ENCODE measurements at places on chromosomes 16 and 17.

- DNase-seq = no peak
These were observed 3.3 kb downstream of the ANKS4B start for GRCh38 chr16:21236831-21237230.

- peak; percentile 28 for DNase-seq
These were observed at the start of gene FOXF1 for GRCh38 chr16:86510465-86511261. TSS of gene FOXF1 (plus strand) at chr16:86510527. CDS start at chr16:86510570, 43 bp downstream.

GRCh38 chr17:37054894-37055293, 106.1 kb downstream of the AATF start:
- no peak for DNase-seq

- no peak for DNase-seq
These were observed 41.8 kb downstream of the GAS7 start for GRCh38 chr17:10156599-10156947.

GRCh38 chr17:74639704-74640151, 16.2 kb upstream of the CD300E start:
- DNase-seq = no peak

GRCh38 chr17:5837055-5837491, 233.1 kb upstream of the WSCD1 start:
- DNase-seq = peak; percentile 67

DNA sequence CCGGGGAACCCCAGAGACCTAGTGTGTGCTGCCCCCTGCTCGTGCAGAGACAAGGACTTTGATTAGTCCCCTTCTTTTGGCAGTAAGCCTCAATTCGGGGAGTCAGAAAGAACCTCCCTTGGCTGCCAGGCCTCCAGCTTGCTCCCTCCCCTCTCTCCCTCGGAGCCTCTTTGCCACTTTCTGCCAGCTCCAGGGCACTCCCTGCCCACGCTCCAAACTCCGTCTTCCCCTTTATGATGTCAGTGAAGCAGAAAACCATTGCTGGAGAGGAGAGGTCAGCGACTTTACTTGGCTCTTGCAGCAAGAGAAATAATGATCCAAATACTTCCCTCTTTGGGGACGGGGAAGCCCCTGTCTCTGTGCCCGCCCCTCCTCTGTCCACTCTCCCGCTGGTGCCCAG, 28.1 kb downstream of the TTYH2 start:
- no peak for DNase-seq

DNA sequence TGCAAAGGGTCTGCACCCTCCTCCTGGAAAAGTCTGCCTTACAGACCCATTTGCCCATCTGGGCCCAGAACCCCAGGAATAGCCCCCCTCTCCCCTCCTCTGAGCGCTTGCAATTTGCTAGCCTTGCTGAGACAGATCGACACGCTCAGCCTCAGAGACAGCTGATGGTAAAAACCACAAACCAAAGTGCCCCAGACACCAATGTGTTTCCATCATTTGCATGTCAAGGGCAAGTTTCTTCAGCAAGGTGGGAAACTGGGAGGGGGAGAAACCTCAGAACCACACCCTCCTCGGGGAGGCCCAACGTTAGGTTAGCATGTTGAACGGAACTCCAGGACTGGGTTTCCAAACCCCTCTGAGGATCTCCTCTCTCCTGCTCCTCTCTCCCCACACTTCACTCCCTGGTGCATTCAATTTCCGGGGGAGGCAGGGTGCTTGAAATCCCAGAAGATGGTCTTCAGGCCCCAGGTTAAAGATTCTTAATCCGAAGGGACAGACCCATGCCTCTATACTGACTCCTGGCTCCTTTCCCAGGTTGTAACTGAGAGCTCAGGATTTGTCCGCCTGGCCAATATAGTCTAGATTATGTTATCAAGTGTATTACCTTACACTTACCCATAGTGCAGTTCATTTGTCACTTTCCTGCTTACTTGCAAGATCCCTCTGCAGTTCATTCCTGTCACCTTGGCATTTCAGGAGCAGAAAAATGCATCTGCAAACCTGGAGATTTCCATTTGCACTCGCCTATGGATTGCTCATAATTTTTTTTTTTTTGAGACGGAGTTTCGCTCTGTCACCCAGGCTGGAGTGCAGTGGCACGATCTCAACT, 1.3 kb upstream of the CUEDC1 start:
- DNase-seq = no peak

DNA sequence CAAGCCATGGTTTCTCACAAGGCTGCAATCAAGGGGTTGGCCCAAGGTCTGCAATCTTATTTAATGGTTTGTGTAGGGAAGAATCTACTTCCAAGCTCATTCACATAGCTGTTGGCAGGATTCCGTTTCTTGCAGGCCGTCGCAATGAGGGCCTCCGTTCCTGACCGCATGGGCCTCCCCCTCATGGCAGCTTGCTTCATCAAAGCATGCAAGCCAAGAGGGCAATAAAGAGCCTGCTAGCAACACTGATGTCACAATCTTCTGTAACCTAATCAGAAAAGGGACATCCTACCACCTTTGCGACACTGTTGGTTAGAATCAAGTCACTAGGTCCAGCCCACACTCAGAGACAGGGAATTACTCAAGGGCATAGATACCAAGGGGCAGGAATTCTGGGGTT, 95.5 kb downstream of the CCT6B start:
- no peak for DNase-seq

DNA sequence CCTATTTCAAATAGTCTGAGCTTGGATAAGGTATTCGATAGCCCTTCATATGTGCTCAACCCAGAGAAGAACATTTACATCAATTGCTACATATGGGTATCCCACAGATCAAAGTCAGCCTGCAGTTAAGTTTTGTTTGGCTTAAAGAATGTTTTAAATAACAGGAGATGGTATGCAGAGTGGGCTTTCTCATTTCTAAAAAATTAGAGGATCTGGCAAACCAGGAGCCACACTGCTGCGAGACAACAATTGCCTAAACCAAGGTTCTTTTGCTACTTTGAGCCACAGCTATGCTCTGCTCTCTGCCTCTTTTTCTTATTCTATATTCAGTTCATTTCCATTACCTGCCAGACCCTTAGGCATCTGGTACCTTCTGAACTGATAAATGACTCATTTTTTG, 30.2 kb upstream of the ARHGAP44 start:
- DNase-seq = peak; percentile 56

GRCh38 chr16:22161999-22162655, at the start of gene SDR42E2:
TSS of gene SDR42E2 (plus strand) at chr16:22162506. CDS start at chr16:22165583, 3,077 bp downstream.
- DNase-seq = no peak

- DNase-seq = peak; percentile 16
These were observed 789.9 kb upstream of the KIF2B start for GRCh38 chr17:53032861-53033271.

DNA sequence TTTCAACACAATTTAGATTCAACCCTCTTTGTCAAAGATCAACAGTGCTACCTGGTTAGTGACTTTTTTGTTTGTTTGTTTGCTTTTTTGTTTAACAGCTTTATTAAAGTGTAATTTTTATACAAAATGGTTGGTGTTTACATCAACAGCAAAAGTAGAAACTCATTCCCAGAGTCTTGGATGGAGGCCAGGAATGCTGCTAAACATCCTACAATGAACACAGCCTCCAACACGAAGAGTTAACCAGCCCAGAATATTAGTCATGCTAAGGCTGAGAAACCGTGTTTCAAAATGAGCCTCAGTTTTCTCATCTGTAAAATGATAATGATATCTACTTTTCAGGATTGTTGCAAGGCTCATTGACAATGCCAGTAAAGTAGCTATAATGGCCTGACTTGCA, 211.0 kb upstream of the MAF start:
- peak; percentile 11 for DNase-seq

DNA sequence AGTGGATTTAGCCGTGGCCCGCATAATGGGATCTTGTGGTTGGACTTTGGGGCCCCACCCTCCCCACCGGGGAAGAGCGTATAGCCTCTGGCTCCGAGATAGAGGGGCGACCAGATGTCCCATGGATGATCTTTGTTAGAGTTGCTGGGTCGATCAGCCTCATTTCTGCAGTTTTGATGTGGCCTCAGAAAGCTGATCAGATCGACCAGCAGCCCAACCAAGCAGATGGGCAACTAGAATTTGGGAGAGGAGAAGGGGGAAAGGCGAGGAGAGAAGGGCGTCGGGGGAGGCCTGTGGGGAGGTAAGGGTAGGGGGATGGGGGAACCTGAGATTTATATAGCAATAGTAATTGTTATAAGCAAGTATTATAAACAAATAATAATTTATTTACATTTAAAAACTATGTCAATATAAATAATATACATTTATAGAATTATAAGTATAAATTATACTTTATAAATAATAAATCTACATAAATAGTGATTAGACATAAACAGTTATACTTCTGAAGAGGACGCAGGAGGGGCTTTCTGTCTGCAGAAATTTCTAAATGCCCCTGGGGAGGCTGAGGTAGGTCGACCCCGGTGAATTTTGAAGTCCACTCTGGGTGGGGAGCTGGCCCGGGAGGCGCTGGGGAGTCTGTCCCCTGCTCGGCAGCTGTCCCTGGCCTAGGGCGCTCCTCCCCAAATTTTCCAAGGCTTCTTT, 136.3 kb downstream of the KCNJ12 start:
- no peak for DNase-seq

DNA sequence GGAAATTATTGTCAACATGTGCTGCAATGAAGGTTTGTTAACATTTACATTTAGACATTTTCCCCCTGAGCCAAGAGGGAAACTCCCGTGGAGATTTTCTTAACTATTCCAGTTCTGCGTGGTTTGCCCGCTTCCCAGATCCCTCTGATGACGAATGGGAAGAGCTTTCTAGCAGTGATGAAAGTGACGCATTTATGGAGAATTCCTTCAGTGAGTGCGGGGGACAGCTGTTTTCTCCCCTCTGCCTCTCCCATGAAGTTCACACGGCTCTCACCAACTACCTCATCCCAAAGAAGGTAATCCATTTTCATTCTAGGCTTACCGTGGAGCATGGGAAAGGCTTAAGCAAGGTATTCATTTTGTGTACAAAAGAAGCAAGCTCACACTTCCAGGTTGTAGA, 18.2 kb downstream of the HEATR3 start:
- DNase-seq = no peak

GRCh38 chr16:76932541-76933211, 258.3 kb upstream of the MON1B start:
- DNase-seq = peak; percentile 49

DNA sequence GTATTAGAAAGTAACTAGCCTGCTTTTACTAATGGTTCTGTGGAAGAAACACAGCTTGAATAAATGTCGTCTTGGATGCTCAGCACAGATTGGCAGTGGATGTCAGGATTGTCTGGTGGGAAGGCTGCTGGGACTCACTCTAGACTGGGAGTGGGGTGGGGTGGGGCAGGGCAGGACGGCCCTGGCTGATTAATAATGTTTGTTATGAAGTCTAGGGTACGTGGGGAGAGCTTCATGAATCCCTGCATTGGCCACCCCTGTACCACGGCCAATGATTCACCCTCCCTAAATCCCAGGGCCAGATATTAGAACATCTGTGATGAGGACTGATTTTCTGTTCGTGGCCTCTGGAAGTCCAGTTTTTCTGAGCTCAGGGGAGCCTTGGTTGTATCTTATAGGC, 421.0 kb downstream of the WWOX start:
- no peak for DNase-seq

- no peak for DNase-seq
These were observed 1.7 kb upstream of the MPO start for GRCh38 chr17:58282442-58282841.

DNA sequence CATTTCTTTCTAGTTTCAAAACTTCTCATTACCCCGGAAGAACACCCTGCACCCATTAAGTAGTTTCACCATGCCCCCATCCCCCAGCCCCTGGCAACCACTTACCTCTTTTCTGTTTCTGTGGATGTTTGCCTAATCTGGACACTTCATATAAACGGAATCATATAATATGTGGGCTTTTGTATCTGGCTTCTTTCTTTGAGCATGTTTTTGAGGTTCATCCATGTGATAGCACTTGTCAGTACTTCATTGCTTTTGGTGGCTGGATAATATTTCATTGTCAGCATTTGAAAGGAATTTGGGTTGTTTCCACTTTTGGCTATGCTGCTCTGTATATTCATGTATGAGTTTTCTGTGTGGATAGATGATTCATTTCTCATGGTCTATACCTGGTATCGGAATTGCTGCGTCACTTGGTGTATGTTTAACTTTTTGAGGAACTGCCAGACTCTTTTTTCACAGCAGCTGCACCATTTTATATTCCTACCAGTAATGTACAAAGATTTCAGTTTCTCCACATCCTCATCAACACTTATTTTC, 30.0 kb upstream of the SLC5A10 start:
- peak; percentile 26 for DNase-seq

DNA sequence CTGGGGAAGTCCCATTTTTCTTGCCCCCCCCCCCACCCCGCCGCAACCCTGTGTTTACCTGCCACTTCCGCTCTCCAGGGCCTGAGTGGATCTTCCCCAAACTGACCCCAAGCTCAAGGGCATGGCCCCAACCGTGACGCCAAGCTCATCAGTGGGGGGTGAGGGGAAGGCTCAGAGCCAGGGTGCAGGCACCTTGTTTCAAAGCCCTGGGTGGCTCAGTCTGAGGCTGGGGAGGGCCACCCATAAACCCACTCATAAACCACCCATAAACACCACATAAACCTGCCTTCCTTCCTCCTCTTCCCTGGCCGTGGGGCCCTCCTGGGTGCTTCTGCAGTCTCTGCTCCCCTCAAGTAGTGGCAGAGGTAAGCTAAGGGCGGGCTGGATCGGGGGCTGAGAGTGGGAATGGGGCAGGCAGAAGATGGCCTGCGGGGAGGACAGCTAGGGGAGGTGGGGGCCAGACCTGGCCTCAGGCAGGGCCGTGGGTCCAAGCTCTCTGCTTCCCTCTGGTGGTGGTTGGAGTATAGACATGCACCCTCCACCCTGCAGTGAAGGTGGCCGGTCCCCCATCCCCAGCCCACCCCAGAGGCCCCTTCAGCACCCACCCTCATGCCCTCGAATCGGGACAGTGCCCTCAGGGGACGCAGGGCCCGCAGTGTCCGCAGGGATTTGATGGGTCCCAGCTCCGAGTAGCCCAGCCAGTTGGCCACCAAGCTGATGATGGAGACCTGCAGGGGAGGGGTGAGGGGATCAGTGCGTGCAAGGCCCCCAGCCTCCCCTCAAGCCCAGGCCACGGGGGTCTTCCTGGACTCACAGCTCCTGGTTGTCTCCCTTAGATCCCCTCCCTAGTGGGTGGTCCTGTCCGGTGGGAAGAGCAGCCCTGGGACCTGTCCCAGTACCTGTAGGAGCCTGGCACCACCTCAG, 14.6 kb upstream of the CD79B start:
- DNase-seq = peak; percentile 21

Data from fibroblast of skin of back (primary cell).